ENCODE measurements at places on chromosomes 4 and X.

- no peak for DNase-seq
Measured at GRCh38 chrX:118682258-118683014, 45.0 kb upstream of the IL13RA1 start.

GRCh38 chrX:11499076-11500044, 166.4 kb downstream of the ARHGAP6 start:
- no peak for DNase-seq

- DNase-seq = no peak
Measured at GRCh38 chr4:15976456-15977447, 13.8 kb upstream of the FGFBP2 start.

GRCh38 chr4:148305751-148306150, 136.5 kb downstream of the NR3C2 start:
- DNase-seq = no peak

- no peak for DNase-seq
Measured at GRCh38 chr4:161419822-161420221, 744.0 kb downstream of the FSTL5 start.

GRCh38 chrX:97527725-97528124, 644.0 kb downstream of the RPA4 start:
- DNase-seq = no peak

DNA sequence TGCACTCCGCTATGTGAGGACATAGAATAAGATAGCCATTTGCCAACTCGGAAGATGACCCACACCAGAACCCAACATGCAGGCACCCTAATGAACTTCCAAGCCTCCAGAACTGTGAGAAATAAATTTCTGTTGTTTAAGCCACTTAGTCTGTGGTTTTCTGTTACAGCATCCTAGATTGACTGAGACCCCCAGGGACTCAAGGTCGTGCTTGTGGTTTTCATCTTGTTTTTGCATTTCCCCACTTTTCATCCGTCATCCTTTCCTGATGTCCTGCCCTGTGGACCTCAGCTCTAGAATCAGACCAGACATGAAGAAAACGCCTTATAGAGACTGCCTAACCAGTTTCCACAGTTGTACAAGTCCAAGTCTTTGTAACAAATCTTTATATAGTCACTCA, 54.4 kb downstream of the MCUB start:
- DNase-seq = no peak

GRCh38 chr4:152085657-152086056, 324.9 kb upstream of the GATB start:
- DNase-seq = no peak

GRCh38 chr4:71992571-71993312, 39.1 kb upstream of the NPFFR2 start:
- DNase-seq = no peak

DNA sequence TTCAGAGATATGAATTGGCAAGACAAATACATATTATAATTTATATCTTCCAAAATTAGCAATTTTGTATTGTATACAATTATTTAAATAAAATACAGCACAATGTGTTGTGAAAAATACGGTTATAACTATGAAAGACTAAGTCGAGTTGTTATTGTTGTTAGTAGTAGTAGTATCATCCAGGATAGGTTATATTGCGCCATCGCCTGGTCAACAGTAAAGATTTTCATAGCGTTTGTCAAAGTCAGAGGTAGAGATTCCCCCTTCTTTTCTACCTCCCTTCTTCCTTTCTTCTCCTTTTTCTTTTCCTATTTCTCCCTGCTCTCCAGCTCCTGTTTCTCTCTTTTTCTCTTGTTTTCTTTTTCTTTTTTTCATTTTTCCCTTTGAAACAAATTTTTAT, 499.1 kb upstream of the EPHA5 start:
- no peak for DNase-seq

DNA sequence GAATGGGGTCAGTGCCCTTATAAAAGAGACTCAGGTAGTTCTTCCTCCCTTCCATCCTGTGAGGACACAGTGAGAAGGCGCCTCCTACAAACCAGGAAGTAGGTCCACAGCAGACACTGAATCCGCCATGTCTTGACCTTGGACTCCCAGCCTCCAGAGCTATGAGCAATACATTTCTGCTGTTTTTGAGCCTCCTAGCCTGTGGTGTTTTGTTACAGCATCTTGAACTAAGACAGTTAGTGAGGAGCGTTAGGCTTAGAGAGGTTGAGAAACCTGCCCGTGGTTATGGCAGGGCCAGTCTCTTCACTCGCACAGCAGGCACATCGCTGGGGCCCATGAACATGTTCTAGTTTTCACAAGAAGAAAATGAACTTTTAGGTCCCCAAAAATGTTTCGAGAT, 19.7 kb downstream of the SHROOM2 start:
- DNase-seq = no peak

GRCh38 chr4:6516762-6517161, 44.3 kb upstream of the PPP2R2C start:
- no peak for DNase-seq

DNA sequence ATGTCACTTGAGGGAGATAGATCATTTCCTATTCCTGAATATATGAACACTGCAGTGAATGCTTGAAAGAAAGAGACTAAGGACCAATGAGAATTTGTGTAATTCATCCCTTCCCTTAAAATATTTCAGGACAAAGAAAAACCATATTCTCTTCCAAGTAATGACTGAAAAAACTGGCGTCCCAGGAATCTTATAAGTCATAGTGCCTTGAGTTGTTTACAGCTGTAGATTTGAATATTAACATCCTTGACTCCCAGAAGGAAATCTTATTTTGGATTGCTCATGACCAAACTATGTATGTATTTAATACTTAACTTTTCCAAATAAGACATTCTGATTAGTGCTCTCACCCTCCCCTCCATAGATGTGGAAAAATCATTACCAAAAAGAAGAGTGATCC, 55.5 kb downstream of the CLDN22 start:
- DNase-seq = no peak

DNA sequence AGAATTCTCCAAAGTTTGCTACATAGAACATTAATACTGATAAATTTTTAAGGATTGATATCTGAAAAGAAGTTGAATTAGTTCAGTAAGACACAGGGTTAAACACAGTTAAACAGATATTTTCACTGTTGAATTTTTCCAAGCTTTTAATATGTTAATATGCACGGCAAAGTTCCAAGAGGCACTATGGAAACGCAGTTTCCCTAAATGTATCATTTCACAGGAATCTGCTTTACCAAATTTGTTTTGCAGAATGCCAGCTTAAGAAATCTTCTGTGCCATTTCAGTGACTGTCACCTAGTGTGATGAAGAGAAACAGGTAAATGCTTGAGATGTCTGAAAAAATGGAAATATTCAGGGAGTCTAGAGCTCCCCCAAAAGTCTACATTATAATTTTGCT, 395.9 kb upstream of the GRIA3 start:
- no peak for DNase-seq

DNA sequence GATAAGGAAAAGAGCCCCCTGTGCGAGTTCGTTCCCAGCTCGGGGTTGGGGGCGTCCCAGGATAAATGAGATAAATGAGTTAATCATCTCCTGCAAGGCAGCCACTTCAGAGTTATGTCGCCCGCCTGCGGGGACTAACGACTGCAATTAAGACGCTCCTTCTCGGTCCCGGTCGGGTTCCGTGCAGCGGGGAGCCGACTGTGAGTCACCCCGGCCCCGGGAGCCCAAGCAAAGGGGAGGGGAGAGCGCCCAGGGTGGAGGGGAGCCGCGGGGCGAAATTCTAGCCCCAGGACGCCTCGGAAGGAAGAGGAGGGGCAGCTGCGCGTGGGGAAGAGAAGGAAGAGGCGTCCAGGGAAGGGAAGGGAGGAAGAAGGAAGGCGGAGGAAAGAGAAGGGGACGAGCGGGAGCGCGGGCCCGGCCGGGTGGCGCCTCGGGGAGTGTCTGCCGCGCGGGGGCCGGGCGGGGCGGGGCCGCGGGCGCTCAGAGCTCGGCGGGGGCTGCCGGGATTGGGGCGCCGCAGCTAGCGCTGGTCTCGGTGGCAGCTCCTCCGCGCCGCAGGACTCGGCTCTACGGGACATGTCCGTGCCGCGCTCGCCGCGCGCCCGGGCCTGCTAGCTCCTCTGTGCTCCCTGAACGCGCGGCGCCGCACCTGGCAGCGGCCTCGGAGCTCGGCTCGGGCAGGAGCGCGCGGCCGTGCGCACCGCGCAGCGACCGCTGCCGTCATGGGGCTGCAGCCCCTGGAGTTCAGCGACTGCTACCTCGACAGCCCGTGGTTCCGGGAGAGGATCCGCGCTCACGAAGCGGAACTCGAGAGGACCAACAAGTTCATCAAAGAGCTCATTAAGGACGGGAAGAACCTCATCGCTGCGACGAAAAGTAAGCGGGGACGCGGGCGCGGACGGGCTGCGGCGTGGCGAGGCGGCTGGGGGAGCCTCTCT, at the start of gene ARHGAP10:
TSS of gene ARHGAP10 (plus strand) at position 509 of the 938 bp plus-strand sequence. CDS start at position 723, 214 bp downstream.
- DNase-seq = peak; percentile 33

DNA sequence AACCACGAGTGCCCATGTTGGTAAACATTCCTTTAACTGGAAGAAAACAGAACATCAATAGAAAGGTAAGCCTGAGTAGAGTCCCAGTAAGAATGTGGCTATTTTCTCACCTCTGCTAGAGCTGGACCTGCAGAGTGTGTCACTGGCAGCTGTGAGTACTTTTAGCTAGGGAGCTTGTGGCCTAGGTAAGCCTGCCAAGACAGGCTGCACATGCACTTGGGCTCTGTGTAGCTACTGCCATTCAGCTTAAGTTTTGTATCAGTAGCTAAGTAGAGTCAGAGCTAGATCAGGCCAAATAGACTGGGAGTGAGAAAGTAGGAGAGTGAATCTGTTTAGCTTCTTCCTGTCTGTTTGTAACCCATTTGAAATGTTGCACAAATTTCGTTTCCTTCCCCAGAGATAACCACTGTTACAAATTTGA, 35.3 kb downstream of the RBPJ start:
- DNase-seq = no peak

- DNase-seq = no peak
Measured at GRCh38 chr4:148173397-148174017, 268.7 kb downstream of the NR3C2 start.

DNA sequence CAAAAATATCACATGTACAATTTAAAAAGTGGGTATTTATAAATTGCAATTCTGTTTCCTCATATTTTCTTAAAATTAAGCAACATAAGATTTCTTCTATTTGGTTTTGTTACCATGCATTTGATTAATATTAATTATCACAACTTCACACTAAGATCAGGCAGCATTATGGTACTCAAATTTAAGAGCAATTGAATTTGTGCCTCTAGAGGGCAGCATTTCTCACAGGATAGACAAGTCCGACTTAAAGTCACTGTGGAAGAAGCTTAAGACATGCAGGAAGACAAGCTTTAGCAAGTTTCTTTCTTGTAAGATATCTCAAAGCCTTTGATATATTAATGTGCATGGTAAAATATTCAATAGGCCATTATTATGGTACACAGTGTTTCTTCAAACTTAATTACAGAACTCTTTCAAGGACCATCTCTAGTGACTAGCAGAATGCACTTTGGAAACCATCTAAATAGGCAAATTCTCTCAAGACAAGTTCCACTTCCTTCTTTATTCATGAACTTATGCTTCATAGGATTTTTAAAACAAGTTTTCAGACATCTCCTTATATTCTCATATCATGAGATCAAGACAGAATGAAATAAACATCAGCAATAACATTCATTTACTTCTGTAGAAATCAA, 35.0 kb downstream of the FBXW7 start:
- DNase-seq = no peak

- DNase-seq = no peak
Measured at GRCh38 chrX:106039920-106040319, 1.4 kb upstream of the SERPINA7 start.

GRCh38 chr4:2290974-2291704, 29.2 kb upstream of the MXD4 start:
- DNase-seq = no peak

GRCh38 chr4:98055800-98056501, 87.3 kb downstream of the STPG2 start:
- no peak for DNase-seq

DNA sequence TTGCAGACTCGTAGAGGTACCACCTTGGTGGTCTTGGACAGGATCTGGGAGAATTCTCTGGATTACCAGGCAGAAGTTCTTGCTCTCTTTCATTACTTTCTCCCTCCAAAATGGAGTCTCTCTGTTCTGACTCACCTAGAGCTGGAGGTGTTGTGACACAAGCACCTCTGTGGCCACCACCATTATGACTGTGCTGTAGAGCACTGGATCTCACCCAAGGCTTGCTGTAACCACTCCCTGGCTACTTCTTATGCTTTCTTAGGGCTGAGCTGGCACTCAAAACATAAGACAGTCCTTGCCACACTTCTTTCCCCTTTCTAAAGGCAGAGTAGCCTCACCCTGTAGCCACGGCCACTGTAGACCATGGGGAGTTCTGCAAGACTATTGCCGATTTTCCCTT, 296.6 kb upstream of the DIPK2B start:
- no peak for DNase-seq

DNA sequence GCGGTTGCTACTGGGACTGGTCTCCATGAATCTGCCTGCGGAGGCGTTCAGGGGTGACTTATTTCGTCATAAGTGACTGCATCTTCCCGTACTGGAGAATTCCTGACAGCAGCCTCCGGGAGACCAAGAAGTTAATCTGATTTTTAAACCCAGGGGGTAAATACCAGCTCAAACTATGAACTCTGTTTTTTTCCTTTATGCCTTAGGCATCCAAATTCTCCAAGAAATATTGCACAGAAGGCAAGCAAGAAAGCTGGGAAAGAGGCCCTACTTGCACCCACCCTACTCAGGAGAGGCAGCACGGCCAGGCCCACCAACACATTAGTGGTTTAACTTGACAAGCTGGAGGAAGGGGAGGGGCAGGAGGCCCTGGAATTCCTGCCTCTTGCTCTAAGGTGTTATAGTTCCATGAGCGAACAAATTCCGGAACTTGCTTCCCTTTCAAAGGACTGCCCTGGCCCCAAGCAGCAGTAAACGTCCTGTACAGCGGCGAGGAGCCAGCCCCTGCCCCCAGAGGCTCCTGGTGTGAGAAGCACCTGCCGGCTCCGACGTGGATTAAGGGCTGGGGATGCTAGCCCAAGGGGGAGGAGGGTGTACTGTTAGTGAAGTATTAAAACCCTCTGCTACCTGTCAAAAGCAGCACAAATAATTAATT, 177.2 kb downstream of the AFAP1 start:
- no peak for DNase-seq

DNA sequence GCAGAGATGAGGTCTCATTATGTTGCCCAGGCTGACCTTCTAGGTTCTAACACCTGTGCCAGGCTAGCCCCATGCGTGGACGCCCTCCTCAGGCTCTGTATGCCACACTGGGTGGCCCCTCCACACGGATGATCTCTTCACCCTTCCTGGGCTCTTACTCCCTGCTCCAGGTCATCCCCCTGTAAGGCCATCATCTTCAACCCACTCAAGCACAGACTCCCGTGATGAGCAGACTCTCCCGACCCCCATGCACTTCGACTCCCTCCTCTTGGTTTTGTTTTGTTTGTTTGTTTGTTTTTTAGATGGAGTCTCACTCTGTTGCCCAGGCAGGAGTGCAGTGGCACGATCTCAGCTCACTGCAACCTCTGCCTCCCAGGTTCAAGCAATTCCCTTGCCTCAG, 70.9 kb downstream of the HPRT1 start:
- DNase-seq = no peak

- no peak for DNase-seq
Measured at GRCh38 chrX:121008920-121009319, 23.4 kb upstream of the CT47A1 start.

DNA sequence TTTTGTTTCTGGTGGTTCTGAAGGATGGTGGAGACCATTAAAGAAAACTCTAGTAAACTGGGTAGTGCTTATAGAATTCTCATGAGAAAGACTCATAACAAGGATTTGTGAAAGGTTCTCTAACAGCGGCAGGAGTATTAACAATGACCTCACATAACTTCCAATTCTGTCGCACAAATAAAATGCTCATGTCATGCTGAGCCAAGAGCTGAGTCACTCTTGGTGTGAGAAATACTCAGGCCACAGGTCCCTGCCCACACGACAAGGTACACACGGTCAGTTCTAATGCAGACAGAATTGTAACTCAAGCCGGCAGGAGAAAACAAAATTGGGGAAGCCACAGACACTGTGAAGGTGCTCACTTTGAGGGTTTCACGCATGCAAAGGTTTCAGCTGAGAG, 34.4 kb upstream of the C4orf50 start:
- no peak for DNase-seq

All from stimulated activated CD8-positive, alpha-beta memory T cell treated with anti-CD3 and anti-CD28 coated beads, Interleukin-7, amount 100 ng/mL, for 24 hours (primary cell).